ENCODE measurements at places on chromosomes 3 and 15. TPM values are rescaled to one million over a fixed set of nuclear protein-coding genes. Genes with fewer than 3 reads are reported as not detected.

- H3K36me3 ChIP-seq, result no peaks in the 10 kb centered on the region
- no peak overlapping the region for H3K4me3 ChIP-seq
- no peaks in the 10 kb centered on the region for H3K27me3 ChIP-seq
- peak; percentile 14 for DNase-seq
- peaks cover 5% of the 10 kb centered on the region for H3K4me1 ChIP-seq
Measured at GRCh38 chr3:34947834-34948233, 691.5 kb upstream of the ARPP21 start.

- peak; percentile 43 for DNase-seq
- H3K36me3 ChIP-seq, result no peaks in the 10 kb centered on the region
- no peak overlapping the region for H3K27ac ChIP-seq
- H3K27me3 ChIP-seq, result no peaks in the 10 kb centered on the region
- no peak overlapping the region for H3K4me3 ChIP-seq
- peaks cover 14% of the 10 kb centered on the region for H3K4me1 ChIP-seq
Measured at GRCh38 chr3:4060064-4060463, 243.1 kb upstream of the SETMAR start.

- no peaks in the 10 kb centered on the region for H3K27me3 ChIP-seq
- H3K27ac ChIP-seq, result no peak overlapping the region
- peaks cover 18% of the 10 kb centered on the region for H3K36me3 ChIP-seq
- peak overlapping the region; percentile 83 for H3K4me3 ChIP-seq
Measured at GRCh38 chr15:89575656-89576416, 567 bp downstream of the TICRR start.

- no peaks in the 10 kb centered on the region for H3K36me3 ChIP-seq
- H3K4me1 ChIP-seq, result peaks cover 63% of the 10 kb centered on the region
- no peaks in the 10 kb centered on the region for H3K27me3 ChIP-seq
- peak overlapping the region; percentile 32 for H3K4me3 ChIP-seq
- DNase-seq, result peak; percentile 96
- H3K27ac ChIP-seq, result peak overlapping the region; percentile 94
Measured at GRCh38 chr3:11591391-11592282, 52.1 kb downstream of the VGLL4 start.

- no peaks in the 10 kb centered on the region for H3K36me3 ChIP-seq
- H3K4me3 ChIP-seq, result no peak overlapping the region
- no peaks in the 10 kb centered on the region for H3K27me3 ChIP-seq
- no peak for DNase-seq
Measured at GRCh38 chr3:116135457-116136085, 309.7 kb downstream of the LSAMP start.

Gene XIRP1
- not detected for total RNA-seq

- H3K27me3 ChIP-seq, result no peaks in the 10 kb centered on the region
- DNase-seq, result no peak
Measured at GRCh38 chr3:12507591-12508281, 23.5 kb downstream of the TSEN2 start.

GRCh38 chr3:73431183-73431900 lies 193.4 kb downstream of the PDZRN3 start:
- H3K27ac ChIP-seq, result no peak overlapping the region
- no peak overlapping the region for H3K4me3 ChIP-seq
- no peaks in the 10 kb centered on the region for H3K36me3 ChIP-seq
- H3K4me1 ChIP-seq, result peaks cover 20% of the 10 kb centered on the region
- H3K27me3 ChIP-seq, result no peaks in the 10 kb centered on the region
- DNase-seq, result peak; percentile 55

DNA sequence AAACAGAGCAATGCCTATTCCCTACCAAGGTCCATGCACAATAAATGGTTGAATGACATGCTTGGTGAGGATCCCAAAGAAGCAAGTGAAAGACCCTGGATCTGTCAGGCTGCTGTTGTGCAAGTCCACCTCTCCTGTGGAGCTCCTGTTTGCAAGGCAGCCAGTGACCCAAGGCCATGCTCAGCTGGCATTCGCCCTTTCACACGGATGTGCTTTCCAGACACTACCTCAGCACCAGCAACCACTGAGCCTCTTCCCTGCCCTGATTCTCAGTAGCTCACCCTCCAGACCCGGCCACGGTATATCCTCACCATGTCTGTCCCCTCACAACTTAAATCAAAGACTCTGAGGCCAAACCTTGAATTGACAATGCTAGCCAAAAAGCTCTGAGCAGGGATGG lies 23.3 kb downstream of the WWTR1 start:
- H3K27ac ChIP-seq, result no peak overlapping the region
- no peaks in the 10 kb centered on the region for H3K27me3 ChIP-seq
- no peak overlapping the region for H3K4me3 ChIP-seq
- no peaks in the 10 kb centered on the region for H3K36me3 ChIP-seq
- no peak for DNase-seq
- H3K4me1 ChIP-seq, result peaks cover 12% of the 10 kb centered on the region

GRCh38 chr3:42493126-42493797 lies 9.2 kb upstream of the VIPR1 start:
- no peak for DNase-seq
- peaks cover 9% of the 10 kb centered on the region for H3K4me1 ChIP-seq
- H3K27me3 ChIP-seq, result peaks cover 12% of the 10 kb centered on the region
- H3K4me3 ChIP-seq, result no peak overlapping the region
- H3K27ac ChIP-seq, result no peak overlapping the region
- no peaks in the 10 kb centered on the region for H3K36me3 ChIP-seq

DNA sequence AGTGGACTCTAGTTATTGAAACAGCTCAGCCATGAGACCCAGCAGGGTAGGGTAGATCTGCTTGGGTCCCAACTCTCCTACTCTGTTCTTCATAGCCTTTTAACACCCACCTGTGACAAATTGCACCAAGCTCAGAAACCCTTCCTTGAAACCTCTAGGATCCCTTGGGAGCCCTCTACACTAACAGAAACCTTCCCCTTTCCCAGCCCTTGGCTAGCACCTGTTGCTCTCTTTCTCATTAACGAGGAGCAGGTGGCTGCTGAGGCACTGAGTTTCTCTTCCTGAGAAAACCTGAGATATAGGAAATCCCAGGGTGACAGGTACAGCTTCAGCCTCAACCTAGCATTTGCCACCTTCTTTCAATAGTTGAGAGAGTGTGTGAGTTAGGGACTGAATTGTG lies 88.3 kb upstream of the CLSTN2 start:
- no peaks in the 10 kb centered on the region for H3K36me3 ChIP-seq
- H3K4me3 ChIP-seq, result no peak overlapping the region
- no peaks in the 10 kb centered on the region for H3K4me1 ChIP-seq
- no peak overlapping the region for H3K27ac ChIP-seq
- no peaks in the 10 kb centered on the region for H3K27me3 ChIP-seq

Gene SERPINI1
- 9.0 TPM for total RNA-seq

Gene MYO9A
- total RNA-seq, result 19.6 TPM

Gene GALNT15
- 0.09 TPM for total RNA-seq

Gene CYP1A2
- total RNA-seq, result not detected

DNA sequence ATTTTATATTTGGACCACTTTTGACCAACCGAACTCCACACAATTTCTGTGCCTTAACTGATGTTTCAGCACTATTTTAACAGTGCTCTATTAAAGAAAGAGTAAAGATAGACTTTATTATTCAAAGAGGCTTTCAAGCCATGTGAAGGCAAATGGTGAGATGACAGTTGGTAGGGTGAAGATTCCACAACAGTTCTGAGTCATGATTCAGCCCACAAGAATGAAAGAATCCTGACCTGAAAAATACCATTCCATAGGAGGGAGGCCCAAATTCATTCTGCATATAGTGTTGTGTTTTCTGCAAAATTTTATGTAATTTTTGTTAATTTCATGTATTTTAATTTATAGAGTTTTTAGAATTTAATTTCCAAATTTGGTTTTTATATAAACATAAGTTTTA lies 135.6 kb upstream of the STAC start:
- H3K27ac ChIP-seq, result no peak overlapping the region
- DNase-seq, result no peak
- no peaks in the 10 kb centered on the region for H3K27me3 ChIP-seq
- no peaks in the 10 kb centered on the region for H3K36me3 ChIP-seq
- H3K4me3 ChIP-seq, result no peak overlapping the region

Gene ITPKA
- 0.09 TPM for total RNA-seq

DNA sequence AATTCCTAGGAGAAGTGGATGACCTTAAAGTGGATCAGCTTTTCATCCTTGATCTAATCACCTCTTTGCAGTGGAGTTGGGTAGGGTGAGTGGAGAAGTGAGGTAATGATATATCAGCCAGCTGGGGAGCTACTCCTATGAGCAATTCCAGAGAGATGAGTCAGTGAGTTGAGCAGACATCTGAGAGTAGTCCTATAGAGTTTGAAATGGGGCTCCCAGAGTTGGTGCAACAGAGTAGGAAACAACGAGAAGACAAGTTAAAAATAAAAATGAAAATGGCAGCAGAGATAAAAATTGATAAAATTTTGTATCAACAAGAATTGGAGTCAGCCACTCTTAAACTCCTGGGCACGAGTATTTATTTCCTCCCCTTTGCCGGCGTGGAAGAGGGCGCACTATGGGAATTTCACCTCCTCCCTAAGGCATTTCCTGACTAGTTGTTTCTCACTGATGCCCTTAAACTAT lies 150.8 kb upstream of the DPH6 start:
- H3K4me1 ChIP-seq, result peaks cover 16% of the 10 kb centered on the region
- H3K4me3 ChIP-seq, result no peak overlapping the region
- no peaks in the 10 kb centered on the region for H3K36me3 ChIP-seq
- H3K27ac ChIP-seq, result no peak overlapping the region
- no peak for DNase-seq

- no peaks in the 10 kb centered on the region for H3K36me3 ChIP-seq
- DNase-seq, result no peak
- peaks cover under 1% of the 10 kb centered on the region for H3K4me1 ChIP-seq
- H3K27ac ChIP-seq, result no peak overlapping the region
Measured at GRCh38 chr3:47015151-47015550, 35.7 kb downstream of the NBEAL2 start.

DNA sequence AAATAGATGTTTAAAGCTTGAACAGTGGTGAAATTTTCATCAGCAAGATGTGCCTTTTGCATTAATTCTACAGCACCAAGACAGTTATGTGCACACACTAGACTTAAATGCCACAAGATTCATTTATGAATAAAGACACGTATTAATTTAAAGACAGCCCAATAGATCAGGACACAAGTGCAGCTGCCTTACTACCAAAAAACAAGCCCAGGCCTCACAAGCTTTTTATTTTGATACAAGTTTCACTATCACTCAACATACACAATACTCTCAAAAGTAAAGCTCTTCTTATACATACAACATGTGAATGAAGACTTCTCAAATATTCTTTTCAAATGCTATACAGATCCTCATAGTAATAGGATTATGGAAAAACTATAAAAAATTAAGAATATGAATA lies 2.4 kb downstream of the ACAP2 start:
- no peak overlapping the region for H3K27ac ChIP-seq
- no peaks in the 10 kb centered on the region for H3K36me3 ChIP-seq
- H3K4me1 ChIP-seq, result peaks cover 6% of the 10 kb centered on the region

Gene CPN2
- total RNA-seq, result not detected

Gene PPP2R3A
- 24.1 TPM for total RNA-seq
